ENCODE measurements at places on chromosomes 7 and 10.
A peak's percentile ranks its signal among the peaks of the same experiment; 100 is the strongest.

DNA sequence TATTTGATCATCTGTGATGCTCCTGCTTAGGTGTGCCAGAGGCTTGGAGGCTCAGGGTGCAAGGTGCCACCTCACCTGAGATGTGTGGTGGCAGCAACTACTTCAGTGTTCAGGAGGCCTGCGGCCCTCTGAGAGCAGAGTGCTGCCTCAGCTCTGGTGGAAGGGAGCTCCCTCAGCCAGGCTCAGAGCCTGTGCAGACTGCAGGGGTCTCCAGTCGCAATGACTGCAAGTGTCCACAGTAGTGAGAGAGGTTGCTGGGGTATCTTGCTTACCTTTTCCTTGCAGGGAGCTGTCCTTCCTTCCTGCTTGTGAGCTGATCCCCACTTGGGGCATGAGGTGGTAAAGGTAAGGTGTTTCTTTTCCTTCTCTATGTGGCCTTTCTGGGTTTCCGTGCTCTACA is 131.0 kb upstream of the GAD2 start:
- DNase-seq = no peak

DNA sequence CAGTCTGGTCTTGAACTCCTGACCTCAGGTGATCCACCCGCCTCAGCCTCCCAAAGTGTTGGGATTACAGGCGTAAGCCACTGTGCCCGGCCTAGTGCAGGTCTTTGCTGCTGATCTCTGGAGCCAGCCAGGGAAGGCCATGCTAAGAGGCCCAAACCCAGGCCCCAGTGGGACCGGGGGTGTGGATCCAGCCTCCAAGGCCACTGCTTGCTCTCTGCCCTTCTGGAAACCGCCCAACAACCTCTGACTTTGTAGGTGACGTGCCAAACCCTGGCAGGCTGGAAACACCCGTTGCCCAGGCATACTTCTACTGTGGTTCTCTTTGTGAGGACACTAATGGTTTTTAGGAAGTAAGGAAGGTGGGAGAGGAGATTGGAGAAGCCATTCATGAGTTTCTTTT is 83.5 kb upstream of the GNA12 start:
- DNase-seq = no peak

DNA sequence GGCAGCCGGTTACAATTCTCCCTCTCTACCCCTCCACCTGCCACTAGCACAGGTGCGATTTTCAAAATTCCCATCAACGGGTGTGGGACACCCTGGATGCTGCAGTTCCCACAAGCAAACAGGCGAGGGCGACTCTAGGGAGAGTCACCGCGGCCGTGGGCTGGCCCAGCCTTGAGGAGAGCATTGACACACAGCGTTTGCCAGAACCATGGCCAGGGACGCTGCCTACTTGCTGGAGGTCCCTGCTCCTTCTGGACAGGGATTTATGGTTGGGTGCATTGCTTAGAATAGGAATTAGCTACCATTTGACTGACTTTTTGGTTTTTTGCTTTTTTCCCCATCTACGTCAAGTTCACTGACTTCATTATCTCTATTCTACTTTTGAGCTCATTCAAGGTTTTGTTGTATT is 19.0 kb upstream of the CLDN4 start:
- DNase-seq = peak; percentile 46

GRCh38 chr7:123070702-123071286 is 75.3 kb upstream of the TAS2R16 start:
- DNase-seq = no peak

- no peak for DNase-seq
Observed at GRCh38 chr7:133947458-133948254, 179.5 kb upstream of the LRGUK start.

GRCh38 chr7:48518092-48518491 is 346.8 kb downstream of the ABCA13 start:
- DNase-seq = peak; percentile 44

DNA sequence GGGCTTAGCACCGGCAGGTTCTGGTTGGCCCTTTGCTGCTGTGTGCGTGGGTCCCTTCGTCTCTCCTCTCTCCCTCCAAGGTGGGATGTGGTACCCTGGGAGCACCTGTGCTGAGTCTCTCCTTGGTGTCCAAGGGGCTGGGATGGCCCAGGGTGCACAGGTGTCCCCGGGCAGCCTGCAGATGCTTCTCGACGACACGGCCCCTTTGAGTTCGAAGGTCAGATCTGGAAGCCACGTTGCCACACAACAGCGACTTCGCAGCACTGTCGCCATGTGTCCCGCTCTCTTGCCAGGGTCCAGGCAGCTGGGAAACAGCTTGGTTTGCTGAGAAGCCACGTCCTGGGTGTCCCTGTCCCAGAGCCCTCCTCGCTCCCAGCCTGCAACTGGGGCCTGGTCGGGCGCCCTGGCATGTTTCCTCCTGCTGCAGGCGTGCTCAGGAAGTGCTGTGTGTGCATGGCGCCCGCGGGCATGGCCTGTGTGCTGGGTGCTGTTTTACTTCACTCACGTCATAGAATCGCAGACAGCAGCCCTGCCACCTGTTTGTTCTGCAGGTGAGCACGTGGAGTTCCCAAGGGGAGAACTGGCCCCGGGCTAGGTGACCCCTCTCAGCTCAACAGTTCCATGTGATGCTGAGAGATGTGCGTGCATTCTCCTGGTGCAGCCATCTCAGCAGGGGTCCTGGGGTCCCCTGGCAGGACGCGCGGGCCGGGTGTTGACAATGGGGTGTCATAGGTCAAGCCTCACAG is 70.9 kb downstream of the DNAJB6 start:
- DNase-seq = no peak

GRCh38 chr10:101428036-101428435 is 74.1 kb downstream of the BTRC start:
- DNase-seq = no peak

DNA sequence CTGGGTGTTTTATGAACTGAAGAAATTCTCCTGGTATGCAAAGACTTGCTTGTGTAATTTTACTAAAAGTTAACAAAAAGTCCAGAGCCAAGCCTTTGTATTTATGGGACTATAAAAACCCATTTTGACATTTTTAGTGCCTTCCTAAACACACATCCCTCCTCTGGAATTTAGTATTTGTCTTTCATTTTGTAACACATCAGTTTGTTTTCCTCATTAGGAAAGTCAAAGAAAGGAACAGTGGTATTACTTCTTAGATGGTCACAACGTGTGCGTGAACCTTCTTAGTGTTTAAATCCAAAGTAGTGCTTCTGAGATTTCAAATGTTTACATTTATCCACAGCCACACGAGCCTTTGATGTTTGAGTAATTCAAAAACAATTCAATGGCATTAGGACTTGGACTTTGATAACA is 103.2 kb upstream of the TMEM106B start:
- no peak for DNase-seq

- DNase-seq = peak; percentile 65
Observed at GRCh38 chr7:78020136-78020873, 221.7 kb downstream of the PHTF2 start.

- no peak for DNase-seq
Observed at GRCh38 chr7:3439333-3440030, 138.4 kb downstream of the SDK1 start.

- no peak for DNase-seq
Observed at GRCh38 chr7:26900251-26900650, 35.9 kb upstream of the SKAP2 start.

GRCh38 chr10:43128958-43129706 is 9.1 kb upstream of the CSGALNACT2 start:
- DNase-seq = peak; percentile 98

Measured in MV-4-11 (cell line).